NCI-H526 (cell line): ENCODE measurements at places on chromosomes 12 and 14.

DNA sequence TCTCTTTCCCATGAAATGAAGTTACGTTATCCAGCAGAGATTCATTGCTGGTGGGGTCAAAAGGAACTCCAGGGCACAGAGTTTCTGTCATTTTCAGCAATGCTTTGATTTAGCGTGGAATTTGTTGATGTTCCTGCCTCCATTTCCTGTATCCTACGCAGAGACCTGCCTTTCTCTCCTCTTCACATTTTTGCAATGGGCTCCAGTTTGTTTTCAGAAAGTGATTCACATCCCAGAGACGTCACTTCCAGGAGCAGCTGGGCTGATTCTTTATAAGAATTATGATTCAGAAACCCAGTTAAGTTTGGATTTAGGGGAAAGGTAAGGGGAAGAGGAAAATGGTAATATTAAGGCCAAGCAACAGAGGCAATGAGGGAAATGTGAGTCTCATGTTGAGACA lies 11.6 kb downstream of the RNASE10 start:
- no peak for DNase-seq

DNA sequence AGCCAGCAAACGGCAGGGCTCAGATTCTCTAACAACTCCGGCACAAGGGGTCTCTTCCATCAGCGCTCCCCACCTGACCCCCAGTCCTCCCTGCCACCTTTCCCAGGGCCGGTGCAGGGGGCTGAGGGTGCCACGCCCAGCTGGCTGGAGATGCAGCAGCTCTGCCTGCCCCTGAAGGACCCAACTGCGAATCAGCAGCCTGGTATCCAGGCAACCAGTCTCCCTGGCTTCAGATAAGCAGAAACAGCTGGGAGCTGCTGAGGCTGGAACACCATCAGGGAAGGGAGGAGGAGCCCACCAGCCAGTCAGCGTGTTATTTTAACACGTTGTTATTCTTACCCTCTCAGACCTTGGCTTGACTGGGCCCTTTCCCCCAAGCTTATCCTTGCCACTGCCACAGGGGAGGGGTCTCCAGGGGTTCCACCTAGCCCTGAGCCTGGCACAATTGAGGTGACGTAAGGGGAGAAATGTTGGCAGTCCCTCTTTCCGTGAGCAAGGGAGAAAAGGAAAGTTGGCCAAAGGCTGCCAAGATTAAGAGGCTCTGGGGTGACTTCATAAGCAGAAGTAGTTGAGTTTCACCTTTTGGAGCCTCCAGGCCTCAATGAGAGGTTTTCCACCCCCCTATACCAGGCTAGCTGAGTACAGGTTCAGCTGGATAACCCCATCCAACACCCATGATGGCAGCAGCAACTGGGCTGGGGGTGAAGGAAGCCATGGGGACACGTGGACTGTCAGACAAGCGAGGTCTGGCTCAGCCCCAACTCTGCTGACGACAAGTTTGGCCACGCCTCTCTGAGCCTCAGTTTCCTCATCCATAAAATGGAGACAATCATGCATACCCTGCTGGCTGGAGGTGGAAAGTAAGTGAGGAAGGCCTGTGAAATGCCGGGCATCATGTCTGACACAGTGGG lies 91.1 kb downstream of the IRF2BPL start:
- DNase-seq = peak; percentile 41

- no peak for DNase-seq
Observed at GRCh38 chr14:88706425-88706824, 86.3 kb downstream of the EML5 start.

GRCh38 chr12:56521209-56521589 lies 421 bp upstream of the RBMS2 start:
- no peak for DNase-seq

DNA sequence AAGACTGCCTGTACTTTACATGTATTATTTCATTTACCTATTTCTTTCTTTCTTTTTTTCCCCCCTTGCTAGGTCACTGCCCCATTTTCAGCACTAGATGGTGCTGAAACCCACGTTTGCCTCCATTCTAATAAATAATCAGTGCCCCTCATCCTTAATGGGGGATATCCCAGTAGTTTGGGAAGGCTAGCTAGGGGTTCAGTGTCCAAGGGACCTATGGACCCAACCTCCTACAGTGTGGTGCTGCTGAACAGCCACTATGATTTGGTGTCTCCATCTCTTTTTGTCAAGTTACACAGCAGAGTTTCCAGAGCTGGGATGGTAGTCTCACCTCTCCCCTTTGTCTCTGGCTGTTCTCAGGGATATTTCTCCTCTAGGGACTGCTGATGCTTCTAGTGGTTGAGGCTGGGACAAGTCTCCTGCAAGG lies 6.5 kb upstream of the HCFC2 start:
- no peak for DNase-seq

DNA sequence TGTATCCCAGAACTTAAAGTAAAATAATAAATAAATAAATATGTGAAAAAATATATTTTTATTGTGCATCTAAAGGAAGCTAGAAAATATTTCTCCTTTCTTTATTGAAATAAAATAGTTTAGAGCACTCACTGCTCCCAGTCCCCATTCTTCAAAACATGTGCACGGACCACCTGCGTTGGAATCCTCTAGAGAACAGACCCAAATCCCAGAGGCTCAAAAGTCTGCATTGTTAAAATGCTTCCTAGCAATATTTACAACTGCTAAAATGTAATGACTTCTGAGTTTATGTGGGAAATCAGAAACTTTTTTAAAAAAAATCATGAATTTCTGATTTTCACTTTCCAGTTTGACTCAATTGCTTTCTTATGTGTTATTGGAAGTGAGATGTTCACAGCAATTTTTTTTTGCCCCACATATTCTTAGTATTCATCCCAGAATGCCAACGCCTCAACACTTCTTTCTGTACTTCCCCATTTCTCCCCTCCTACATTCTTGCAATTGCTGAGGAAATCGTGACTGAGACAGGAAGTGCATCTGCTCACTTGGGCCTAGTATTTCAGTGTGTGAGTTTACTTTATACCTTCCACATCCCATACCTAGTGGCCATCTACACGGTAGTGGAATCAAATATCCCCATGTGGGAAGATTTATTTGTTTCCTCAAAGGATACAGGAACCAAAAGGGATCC lies 116.0 kb upstream of the FLRT2 start:
- DNase-seq = no peak

DNA sequence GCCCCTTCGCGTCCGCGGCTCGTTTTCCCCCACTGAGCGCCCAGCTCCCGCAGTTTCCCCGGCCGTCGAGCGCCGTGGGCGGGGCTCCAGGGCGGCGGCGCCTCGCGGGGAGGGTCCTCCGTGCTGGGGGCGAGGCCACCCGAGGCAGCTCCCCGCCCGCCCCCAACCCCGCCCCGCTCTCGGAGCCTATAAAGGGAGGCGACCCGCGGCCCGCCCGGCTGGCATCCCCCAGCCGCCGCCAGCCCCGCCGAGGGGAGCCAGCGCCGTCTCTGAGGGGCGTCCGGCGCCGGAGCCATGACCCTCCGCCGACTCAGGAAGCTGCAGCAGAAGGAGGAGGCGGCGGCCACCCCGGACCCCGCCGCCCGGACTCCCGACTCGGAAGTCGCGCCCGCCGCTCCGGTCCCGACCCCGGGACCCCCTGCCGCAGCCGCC lies at the start of gene TAMALIN:
Gene TAMALIN (plus strand): TSS at position 221 of the 432 bp plus-strand sequence. CDS start 74 bp downstream, at position 295.
- DNase-seq = peak; percentile 91

GRCh38 chr14:71621980-71622605 lies 310.1 kb upstream of the RGS6 start:
- DNase-seq = no peak

DNA sequence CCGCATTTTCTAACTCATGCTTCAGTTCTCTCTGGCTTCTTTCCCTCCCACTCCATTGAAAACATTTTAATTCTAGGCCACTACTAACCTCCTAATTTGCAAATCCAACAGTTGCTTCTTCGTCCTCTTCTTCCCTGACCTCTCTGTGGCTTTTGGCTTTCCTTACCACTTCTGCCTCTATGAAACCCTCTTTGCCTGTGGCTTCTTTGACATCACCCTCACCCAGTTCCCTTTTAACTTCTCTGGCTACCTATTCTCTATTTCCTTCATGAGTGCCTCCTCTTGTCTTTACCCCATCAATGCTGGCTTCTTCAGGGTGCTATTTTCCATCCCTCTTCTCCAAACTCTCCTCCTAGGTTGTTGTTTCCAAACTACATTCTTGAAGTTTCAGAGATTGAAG lies 4.4 kb upstream of the HCFC2 start:
- no peak for DNase-seq

- DNase-seq = no peak
Observed at GRCh38 chr14:33925946-33926345, 24.9 kb downstream of the EGLN3 start.

DNA sequence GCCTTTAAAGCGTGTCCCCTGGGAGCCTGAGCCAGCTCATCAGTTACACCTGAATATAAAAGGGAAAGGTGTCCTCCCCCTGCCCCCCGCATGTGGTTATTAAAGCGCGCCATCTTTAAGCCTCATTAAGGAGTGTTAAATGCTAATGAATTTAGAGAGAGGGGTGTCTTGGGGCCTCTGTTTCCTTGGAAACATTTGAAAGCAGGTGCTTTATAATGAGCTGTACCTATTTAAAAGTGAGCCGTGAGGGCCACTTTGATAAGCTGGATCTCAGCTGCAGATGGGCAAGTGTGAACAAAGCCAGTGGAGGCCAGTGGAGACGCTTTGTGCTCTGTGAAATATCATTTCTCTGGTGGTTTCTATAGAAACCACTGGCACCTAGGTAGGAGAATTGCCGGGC lies 84.0 kb downstream of the BEGAIN start:
- DNase-seq = peak; percentile 67

DNA sequence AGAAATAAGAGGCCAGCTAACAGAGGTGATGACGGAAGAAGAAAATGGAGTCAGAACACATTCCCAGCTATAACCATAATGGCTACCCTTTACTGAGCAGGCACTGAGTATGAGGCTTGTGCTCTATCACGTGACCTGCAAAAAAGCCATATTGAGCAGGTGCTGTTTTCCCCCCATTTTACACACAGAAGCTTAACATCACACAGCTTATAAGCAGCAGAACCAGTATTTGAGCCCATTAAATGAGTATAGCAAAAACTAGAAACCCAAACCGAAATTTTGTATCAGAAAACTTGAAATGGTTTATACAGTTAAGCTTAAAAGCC lies 28.4 kb downstream of the PAPLN start:
- no peak for DNase-seq

DNA sequence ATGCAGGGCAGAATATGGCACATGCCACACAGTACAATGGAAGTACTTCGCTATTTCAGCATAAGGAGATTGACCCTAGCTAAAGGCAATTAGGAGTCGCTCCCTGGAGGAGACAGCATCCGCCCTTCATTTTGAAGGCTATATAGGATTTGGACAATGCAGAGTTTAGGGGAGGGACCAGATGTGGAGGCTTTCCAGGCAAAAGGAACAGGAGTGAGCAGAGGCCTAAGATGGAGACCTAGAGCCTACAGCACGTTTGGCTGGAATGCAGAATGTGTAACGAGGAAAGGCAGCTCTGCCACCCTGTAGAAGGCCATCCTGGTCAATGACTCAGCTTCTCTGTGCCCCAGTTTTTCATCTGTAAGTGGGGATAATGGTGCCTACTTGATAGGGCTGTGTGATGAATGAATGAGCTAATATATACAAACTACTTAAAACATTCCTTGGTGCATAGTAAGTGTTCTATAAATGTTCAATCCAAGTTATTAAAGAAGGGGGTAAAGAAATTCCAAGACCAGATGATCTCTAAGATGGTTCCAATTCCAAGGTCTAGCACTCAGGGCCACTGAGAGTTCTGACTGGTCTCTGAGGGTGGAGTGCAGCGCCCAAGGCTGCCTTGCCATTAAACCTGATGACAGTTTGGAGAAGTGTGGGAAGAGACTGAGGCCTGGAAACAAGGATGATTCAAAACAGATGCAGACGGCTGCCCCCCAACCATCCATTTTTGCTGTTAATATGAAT lies 54.3 kb upstream of the FRMD6 start:
- DNase-seq = no peak

DNA sequence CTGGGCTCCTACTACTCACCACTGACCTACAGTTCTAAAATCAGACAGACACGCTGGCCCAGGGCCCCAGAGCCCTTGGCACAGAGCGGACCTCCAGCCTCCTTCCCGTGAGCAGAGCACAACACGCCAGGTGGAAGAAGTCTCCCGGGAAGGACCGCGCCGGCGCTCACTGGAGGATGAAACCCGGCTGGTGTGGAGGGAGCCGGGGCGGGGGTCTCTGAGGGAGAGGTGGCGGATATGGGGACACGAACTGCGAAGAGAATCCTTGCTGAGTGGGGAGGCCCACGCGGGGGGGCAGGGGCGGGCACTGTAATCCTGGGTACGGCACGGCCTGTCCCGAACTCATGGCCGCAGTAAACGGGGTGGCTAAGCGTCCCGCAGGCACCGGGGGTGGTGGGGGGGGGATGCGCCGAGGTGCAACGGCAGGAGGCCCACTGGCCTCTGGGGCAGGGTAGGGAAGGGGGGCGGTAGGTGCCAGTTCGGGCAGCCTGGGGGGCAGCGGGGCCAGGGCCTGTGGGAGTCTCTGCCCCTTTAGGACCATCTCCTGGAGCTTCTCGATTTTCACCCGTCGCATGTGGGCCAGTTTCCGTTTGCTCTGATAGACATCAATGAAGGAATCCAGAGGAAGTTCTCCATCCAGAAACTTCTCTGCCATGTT lies 28.8 kb downstream of the VPS37B start:
- DNase-seq = no peak

- no peak for DNase-seq
Observed at GRCh38 chr12:121989276-121990113, 32.2 kb upstream of the BCL7A start.

DNA sequence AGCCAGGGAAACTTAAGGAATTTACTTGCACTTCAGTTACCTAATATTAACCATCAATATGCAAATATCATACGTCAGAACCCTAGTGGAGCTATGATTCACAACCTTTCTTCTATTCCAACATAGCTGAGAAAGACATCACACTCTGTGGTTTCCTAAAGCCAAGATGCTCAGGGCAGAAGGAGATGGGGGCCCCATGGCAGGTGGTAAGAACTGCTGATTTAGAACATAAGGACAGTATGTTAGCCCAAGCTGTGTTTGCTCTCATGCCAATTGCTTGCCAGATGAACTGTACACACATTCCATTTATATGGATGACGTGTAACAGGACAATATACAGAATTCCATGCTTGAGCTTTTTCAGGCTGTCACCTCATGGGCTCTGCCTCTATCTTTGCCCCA lies 34.6 kb downstream of the HECTD4 start:
- no peak for DNase-seq

- DNase-seq = no peak
Observed at GRCh38 chr14:86625637-86626036, 1095.7 kb downstream of the FLRT2 start.

- DNase-seq = no peak
Observed at GRCh38 chr14:77186911-77187648, 5.5 kb downstream of the TMEM63C start.
